ENCODE measurements at places on chromosomes 11 and 22.

- no peak for DNase-seq
Measured at GRCh38 chr11:45500451-45500850, 165.0 kb downstream of the CHST1 start.

- DNase-seq = no peak
Measured at GRCh38 chr11:76453248-76453647, 8.4 kb downstream of the EMSY start.

GRCh38 chr11:103608566-103608965 is 427.9 kb upstream of the DDI1 start:
- peak; percentile 36 for DNase-seq

- no peak for DNase-seq
Measured at GRCh38 chr11:57223601-57224000, 13.4 kb downstream of the APLNR start.

DNA sequence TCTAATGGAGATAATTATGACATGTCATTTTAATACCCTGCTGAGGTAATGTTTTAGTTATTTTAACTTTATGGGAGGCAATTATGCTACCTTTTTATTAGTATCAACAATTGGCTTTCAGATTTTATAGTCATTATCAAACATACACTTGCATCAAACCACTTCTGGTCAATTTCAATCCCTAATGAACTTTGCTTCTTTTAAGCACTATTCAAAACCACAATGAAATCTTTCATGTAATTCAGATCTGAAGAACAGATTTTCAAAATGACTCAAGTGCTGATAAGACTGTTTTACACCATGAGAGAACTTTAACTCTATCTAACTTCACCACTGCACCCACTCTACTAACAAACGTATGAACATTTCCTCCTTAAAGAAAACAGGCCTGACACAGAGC is 25.9 kb upstream of the CCDC34 start:
- no peak for DNase-seq

- DNase-seq = no peak
Measured at GRCh38 chr11:126392633-126393013, 37.1 kb downstream of the ST3GAL4 start.

DNA sequence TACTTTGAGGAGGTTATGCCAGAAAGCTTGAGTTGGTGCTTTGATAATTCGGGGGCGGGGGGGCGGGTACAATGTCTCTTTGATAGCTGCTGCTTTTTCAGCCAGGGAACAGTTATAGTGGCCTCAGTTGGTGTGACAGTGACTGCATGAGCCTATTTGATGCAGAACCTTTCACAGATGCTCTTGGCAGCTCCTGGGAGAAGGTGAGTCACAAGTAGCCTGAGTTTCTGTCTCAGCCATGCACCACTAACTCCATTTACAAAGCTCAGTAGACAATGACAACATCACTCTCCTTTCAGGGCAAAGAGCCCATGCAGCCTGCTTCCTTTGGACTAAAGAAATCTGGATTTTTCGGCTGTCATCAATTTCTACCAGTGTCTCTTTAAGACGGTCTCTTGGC is 42.1 kb upstream of the SEZ6L start:
- no peak for DNase-seq

- no peak for DNase-seq
Measured at GRCh38 chr11:30270671-30271070, 39.9 kb downstream of the FSHB start.

DNA sequence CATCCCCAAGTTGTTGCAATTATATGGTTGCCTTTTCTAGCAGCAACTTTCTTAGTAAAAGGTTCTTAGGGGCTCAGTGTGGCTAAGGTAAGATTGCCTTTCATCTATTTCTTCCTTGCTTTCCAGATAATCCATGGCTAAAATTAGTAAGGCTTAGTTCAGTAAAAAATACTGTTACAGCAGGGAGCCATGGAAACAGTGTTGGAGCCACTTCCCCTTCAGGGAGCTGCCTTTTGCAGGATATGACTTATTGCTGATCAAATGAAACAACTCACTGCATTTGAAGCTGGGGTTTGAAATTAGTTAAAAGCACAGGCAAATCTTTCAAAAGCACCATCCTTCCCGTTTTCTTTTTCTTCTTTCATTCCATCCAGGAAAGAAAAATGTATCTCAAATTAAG is 184.3 kb downstream of the C11orf87 start:
- no peak for DNase-seq

DNA sequence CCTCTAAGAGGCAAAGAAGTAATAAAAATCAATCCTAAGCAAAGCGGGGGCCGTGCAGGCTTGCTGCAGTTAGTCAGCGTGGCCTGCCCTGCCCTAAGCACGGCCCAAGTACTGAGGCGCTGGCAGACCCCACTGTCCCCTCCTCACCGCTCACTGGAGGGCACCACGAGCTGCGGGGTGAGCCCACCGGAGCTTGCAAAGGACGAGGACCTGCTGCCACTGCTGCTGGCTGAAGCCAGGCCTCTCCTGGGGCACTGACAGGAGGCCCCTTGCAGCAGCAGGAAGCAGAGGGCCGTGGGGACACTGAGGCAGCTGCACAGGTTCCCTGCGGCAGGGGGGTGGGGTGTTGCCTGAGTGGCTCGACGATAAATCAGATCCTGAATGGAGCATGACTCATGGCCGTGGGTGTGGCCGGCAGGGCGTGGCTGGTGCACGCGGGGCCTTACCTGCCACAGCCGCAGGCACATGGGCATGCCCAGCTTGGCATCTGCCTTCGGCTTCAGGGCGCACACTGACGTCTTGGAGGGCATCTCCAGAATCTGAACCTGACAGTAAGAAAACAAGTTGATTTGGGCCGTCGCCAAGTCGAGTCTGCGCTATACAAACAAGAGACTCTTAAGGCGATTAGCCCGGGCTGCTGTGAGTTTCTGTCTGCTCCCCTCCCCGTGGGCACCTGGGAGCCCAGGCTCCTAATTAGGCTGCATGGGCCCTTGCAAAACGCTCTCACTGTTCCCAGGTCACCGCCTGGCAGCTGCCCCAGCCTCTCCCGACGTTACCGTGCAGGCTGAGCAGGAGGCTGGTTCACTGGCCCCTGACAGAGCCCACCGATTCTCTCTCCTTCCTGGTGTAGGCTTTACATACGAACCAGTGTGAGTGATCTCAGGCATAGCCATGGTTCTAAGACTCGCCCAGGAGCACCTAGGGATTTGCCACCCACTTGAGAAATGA is 45.9 kb downstream of the TBX1 start:
- DNase-seq = no peak

GRCh38 chr11:61833471-61833870 is 5.4 kb downstream of the FADS2 start:
- DNase-seq = no peak

DNA sequence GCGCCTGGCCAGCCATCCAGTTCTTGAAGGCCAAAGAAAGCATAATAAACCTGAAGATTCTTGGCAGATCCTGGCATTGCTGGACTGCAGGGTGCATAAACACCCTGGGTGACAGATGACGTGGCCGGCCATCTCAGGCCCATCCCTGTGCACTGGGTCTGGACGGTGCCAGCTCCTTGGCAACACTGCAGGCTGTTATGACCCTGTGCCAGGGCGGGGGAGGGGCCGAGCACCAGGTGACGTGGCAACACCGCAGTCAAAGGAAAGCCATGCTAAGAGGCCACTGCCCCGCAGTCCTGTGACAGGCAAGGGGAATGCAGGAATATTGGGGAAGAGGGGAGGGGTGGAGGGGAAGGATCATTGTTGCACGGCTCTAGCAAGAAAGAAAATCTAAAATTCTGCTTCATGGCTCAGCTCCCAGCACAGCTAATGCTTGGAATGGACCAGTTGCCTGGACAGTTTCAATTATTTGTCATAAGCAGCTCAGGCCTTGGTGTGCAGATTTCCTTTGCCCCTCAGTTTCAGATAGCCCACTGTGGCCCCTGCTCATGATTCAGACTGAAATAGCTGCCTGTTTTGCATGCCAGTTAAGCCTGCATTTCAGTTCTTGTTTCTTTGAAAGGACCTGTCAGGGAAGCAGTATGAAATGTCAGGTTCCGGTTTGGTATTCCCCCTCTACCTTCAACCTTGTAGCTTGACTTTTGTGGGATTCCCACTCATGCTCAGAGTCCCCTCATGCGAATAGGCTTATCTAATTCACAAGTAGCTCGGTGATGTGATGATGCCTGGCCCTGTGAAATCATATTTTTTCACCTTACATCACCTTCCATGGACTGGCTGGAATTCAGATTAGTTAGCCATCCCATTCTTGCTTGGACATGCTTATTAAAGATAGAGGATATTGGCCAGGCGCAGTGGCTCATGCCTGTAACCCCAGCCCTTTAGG is 29.7 kb upstream of the DDX6 start:
- peak; percentile 65 for DNase-seq

- peak; percentile 1 for DNase-seq
Measured at GRCh38 chr11:41714101-41714500, 254.6 kb upstream of the LRRC4C start.

DNA sequence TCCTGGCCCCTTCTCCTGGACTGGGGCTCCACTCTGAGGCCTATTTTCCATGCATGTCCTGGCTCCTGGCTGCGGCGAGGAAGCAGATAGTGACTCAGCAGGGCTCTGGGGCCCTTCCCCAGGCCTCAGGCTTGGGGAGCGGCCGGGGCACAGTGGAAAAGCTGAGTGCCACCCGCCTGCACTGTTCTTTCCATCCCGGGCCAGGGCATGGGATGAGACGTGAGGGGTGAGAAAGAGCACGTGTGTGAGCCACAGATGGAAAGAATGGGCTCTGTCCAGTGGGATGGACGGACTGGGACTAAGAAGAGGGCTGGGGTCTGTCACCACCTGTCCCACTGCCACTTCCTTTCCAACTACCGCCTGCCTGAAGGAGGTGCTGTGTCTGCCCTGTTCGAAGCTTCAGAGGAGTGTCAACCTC is 12.8 kb downstream of the SLC37A2 start:
- DNase-seq = no peak

DNA sequence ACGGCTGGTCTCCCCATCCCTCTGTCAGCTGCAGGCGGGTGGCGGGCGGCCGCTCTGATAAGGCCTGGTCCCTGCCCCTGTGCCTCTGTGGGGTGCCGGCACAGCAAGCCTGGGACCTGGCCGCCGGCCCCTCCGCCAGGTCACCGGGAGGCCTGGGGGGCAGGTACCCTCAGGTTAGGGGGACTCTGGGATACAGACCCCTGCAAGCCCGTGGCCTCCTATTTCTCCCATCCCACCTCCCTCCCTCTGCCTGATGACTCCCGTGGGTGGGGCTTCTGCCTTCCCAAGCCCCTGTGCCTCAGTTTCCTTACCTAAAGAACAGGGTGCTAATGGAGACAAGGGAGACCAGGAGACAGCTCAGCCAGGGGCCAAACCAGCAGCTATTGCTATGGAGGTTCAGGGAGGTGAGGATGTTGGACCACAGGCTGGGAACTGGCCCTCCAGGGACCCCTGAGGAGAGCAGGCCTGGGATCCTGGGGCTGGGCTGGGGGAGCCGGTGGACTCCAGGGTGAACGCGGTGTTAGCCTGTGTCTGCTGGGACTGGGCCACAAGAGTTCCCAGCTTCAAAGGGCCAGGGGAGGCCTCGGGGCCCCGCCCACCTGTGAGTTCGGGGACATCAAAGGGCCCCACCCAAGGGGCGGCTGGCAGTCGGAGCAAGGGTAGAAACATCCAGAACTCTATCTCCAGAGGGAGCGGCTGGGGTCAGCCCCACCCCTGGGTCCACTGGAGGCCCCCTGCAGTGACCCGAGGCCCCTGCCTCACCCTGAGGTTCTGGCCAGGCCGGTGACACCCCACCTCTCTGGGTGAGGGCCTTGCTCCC is 32.0 kb upstream of the TH start:
- DNase-seq = no peak

- DNase-seq = no peak
Measured at GRCh38 chr11:120499088-120499487, 12.5 kb upstream of the GRIK4 start.

DNA sequence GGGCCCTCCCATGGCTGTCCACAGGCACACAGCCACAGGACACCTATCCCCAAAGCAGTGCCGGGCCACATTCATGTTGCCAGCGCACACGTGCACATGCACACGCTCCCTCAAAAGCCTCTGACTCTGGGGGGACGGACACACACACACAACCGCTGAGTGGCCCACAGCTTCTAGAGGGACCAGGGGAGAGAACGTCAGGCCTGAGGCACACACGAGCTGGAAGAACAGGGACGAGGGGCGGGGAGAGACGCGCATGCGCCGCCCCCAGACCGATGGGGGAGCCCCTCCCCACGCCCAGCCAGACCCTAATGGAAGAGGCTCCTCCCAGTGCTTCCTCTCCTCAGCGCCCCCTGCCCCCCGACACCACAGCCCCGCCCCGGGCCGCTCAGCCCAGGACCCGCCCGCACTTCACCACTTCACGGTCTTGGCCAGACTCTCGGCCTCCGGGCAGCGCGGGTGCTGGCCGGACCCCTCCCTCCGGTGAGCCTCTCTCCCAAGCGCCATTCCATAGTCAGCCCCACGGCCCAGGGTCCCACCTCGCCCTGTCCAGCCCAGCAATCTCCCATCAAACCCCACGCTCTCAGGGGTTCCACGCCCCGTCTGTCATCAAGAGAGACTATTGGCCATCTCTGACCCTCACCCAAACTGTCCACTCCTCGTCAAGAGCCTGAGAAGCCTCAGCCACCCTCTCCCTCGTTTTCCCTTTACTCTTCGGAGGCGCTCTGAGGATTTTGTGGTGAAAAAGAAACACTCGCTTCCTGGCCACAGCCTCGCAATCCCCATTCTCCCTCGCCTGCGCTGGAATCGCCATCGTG is 11.7 kb downstream of the NRXN2 start:
- no peak for DNase-seq

DNA sequence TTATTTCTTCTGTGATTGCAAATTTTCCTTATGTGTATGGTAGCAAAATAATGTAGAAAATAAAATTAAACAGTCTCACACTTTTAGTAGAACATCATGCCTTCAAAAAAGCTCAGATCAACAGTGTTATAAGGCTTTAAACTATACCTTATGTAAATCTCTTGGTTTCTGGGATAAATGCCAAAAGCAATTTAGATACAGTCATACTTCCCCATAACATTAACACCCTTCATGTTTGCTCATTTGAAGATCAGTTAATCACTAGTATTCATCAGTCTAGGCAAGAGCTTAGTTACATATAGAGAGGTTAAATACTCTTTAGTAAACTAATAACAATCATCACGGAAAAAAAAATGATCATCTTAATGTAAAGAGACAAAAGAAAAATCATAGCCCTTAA is 421.8 kb upstream of the ANO3 start:
- no peak for DNase-seq

GRCh38 chr22:33889748-33890147 is 30.5 kb downstream of the LARGE1 start:
- no peak for DNase-seq

- no peak for DNase-seq
Measured at GRCh38 chr22:17370766-17371432, 1.6 kb downstream of the CECR2 start.
